ENCODE measurements at places on chromosomes 3 and 15. TPM values are rescaled to one million over a fixed set of nuclear protein-coding genes. Genes with fewer than 3 reads are reported as not detected.

GRCh38 chr3:161567577-161568361 is 71.2 kb downstream of the OTOL1 start:
- no peak for DNase-seq

DNA sequence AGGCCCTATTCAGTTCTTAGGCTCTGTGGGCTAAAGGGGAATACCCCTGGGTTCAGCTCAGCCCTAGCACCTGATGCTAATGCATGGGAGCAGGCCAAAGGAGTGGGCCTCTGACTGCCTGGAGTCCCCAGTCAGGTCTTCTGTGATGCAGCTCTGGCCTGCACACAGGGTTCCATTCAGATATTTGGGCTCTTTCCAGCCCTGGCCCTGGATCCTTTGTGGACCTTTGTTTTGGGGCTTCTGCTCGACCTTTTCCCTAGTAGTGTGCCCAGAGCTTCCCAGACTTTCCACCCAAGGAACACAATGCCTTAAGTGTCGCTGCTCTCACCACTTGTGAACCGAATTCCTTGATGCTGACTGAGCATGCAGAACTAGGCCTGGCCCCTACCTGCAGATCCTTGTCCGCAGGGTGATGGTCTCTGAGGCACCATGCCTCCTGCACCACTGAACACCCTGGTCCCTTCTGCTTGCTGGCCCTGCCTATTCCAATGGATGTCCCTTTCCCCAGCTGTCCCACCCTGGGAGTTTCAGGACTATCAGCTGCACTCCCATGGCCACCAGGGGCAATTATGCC is 5.1 kb downstream of the SEC13 start:
- no peak for DNase-seq

RPP25 gene
- total RNA-seq: 24.1 TPM

NR1D2 gene
- 51.8 TPM for total RNA-seq

GRCh38 chr3:33658991-33659848 is 58.8 kb downstream of the CLASP2 start:
- peak; percentile 69 for DNase-seq

DNA sequence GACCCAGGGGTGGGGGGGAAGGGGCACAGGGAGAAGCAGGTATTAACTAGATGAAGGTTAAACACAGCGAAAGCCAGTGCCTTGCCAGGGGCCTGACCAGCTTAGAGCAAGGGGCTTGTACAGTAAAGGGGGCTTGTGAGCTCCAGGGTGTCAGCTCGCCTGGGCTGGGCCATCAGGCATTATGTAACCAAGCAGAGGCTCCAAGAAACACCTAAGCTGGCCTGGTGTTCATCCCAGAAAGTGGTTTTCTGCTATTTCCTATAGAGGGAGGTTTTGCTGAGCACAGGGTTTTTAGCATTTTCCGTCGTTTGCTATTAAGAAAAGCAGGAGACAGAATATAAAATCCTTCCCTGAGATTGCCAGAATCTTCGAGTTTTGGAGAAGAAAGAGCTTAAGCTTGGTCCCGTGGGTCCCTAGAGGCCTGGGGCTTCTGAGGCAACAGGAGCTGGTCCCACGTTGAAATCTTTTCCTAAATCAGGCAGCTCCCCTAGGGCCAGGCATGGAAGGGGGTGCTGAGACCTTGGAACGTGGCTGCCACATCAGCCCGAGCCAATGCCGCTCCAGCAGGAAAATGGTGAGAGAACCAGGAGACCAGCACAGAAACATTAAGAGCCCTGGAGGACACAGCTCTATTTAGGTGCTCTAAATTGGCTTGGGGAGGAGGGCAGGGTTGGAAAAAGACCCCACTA is 71.4 kb downstream of the ISG20 start:
- DNase-seq: no peak

DNA sequence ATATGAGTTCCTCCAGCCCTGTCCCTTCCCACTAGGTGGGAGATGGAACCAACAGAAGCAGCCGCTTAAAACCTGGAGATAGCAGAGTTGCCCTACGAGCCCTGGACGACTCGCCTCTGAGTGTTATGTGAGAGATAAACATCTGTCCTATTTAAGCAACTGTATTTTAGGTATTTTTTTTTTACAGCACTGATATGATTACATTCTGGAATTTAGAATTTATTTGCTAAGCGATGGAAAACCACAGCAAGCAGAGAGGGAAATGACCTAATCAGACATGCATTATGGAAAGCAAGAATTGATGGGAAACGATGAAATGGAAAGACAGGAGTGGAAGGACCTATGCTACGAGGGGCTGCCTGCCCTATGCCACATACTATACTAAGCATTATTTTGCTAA is 379.0 kb upstream of the IL12A start:
- DNase-seq: no peak

ADAMTSL3 gene
- 5.7 TPM for total RNA-seq

SLC7A14 gene
- 0.32 TPM for total RNA-seq

All from mucosa of gallbladder (tissue), 1 donor.